ENCODE measurements at places on chromosomes 6 and 20.

DNA sequence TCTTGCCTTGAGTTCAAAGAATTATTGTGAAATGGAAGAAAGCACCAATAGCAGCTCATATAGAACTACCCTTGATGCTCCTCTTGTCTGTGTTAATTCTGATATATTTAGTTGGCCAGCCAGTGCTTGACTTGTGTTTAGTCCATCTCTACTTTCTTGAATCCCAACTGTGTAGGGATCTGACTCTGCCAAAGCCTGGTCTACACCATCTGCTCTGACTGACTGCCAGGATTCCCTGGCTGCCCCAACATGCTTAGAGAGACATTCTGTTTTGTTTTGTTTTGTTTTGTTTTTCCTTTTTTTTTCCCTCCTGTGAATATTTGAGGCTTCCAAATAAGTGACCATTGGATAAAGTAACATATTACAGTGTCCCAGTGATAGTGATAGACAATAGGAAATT is 953.7 kb upstream of the MANEA start:
- no peak for DNase-seq

DNA sequence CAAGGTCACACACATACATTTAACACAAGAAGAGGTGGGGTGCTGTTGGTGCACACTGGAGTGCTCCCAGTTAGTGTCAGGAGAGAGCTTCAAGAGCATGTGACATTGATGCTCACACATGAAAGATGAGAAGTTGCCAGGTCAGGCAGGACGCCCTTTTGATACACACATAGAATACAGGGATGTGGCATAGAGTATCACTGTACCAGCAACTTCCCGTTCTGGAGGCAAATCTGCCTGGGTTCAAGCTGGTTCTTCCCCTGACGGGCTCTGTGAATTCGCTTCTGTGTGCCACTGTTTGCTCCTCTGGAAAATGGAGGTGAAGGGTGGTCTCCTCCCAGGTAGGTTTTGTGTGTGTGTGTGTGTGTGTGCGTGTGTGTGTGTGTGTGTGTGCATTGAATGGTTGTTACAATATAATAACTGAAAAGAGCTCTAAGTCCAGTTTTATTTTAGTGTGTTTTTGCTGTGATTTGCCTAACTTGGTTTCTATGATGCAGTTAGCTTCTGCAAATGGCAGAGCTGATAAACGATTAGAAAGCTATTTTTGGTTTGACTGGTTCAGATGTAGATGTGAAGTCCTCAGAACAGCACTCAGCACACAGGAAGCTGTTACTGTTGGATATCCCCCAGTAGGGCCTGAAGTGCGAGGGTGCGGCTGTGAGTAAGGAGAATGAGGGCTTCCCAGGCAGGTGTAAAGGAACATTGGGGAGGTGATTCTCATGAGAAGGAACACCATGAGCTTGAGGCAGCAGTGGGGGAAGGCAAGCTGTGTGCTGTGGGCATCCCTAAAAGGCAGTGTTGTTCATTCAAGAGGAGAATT is 53.4 kb downstream of the HIVEP1 start:
- no peak for DNase-seq

GRCh38 chr6:153898360-153899059 is 140.5 kb upstream of the OPRM1 start:
- no peak for DNase-seq

- DNase-seq: no peak
Observed at GRCh38 chr20:17799575-17800227, 99.9 kb downstream of the BANF2 start.

DNA sequence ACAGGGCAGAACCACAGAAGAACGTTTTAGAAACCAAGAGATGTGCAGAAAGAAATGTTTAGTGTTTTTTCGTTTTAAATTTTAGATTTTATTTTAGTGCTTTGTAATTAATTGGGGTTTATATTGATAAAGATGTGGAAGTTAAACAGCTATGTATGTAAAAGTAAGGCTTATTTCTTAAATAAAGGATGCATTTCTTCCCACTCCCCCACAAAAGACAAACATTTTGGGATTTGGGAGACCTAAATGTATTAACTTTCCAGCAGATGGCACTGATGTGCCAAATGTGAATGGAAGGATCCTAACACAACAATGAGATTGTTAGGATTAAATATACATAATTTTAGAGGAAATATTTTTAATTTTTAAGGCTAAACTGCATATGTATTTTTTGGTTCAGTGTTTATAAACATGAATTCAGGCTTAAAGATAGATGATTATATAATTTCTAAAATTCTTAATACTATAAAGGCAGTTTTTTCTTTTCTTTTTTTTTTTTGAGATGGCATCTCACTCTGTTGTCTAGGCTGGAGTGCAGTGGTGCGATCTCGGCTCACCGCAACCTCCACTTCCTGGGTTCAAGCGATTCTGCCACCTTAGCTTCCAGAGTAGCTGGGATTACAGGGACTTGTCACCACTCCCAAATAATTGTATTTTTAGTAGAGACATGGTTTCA is 12.0 kb downstream of the PFDN4 start:
- DNase-seq: no peak

All from H7 (cell line).